ENCODE measurements at places on chromosomes 2 and 18. TPM values are rescaled to one million over a fixed set of nuclear protein-coding genes. Genes with fewer than 3 reads are reported as not detected.

DNA sequence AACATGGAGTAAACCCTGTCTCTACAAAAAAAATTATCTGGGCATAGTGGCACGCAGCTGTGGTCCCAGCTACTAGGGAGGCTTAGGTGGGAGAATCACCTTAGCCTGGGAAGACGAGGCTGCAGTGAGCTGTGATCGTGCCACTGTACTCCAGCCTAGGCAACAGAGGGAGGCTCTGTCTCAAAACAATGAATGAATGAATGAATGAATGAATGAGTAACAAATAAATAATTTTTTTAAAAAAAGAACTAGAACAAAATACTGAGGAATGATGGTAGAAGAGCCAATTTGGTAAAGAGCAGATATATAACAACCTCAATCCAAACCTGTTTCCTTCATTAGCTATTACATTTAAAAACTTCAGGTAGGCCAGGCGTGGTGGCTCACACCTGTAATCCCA, 60.1 kb downstream of the STRN start:
- DNase-seq: no peak

SLC11A1 gene
- total RNA-seq: 19.3 TPM

SCG2 gene
- 1.2 TPM for total RNA-seq

SPDYA gene
- total RNA-seq: not detected

DNA sequence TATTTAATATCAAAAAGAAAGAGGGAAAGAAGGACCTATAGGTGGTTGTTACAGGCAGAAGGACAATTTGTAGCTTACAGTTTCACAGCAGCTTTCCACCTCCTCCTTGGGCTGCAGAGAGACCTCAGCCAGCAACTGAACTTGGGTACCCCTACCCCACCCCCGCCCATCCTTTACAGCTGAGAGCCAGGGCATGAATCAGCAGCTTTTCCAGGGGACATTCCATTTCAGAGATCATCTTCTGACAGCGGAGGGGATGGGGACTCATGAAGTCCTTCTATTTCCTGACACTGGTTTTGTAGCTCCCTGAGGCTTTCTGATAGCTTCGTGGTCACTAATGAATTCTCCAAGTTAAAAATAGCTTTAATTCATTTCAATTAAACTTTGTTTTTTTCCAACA, 96.4 kb downstream of the ITGB1BP1 start:
- no peak for DNase-seq

DNA sequence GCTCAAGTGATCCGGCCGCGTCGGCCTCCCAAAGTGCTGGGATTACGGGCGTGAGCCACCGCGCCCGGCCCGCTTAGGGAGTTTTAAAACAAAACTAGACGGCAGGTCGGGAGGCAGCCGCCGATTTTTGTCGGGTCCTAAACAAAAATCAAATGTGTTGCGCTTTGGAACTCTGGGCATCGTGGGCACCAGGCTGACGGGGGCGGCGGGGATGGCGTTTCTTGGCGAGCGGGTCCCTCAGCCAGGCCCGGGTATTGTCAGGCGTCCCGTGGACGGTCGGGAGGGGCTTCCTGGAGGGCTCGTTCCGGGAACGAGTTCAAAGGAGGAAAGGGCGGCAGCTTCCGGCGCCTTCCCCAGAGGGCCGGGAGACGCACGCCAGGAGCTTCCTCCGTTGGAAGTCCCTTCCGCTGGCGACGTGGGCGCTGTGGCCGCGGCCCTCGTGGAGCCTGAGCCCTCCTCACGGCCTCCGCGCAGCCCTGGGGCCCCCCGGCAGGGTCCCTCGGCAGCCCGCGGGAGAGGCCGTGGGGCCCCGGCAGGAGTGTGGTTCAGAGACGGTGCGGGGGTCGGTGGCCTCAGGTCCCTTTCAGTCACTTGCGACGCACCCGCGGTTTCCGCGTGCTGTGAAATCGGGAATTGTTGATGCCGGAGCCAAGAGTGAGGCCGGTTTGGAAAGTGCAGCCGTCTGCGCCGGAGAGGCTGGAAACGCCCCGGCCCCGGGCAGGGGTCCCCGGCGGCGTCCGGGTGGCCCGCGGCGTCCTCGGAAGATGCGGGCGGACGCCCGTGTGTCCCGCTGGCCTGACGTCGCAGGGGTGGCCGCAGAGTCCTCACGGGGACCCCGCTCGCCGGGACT, 59.3 kb downstream of the EMILIN2 start:
- peak; percentile 86 for DNase-seq

FOXI3 gene
- not detected for total RNA-seq

DNA sequence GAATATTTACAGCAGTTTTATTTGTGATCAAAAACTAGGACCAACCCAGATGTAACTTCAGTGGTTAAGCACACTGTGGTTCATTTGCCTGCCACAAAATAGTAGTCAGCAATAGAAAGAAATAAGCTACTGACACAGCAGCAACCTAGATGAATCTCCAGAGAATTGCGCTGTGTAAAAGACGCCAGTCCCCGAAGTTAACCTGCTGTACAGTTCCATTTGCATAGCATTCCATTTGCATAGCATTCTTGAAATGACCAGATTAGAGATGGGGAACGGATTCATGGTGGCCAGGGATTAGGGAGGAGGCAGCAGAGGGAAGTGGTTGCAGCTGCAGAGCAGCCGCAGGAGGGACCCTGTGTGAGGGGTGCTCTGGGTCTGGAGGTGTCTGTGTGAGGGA, 39.3 kb upstream of the NFATC1 start:
- DNase-seq: no peak

DNA sequence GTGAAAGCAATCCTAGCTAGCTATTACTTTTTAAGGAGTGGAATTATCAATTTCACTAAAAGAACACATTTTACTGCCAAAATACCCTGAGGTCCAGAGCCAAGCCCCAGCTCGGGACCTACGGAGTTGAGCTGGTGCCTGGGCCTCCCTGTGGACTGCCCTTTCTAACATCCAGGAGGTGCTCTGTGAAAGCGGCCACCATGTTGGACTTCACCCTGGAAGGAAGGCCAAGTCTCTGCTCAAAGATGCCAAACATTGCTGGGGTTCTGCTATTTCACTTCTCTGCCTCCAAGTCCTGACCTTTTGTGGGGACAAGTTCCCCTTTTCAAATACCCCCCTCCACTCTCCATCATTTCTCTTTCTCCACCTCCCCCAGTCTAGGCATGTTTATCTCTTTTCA, 498.7 kb upstream of the RAB6C start:
- DNase-seq: no peak

STAT4 gene
- total RNA-seq: 6.6 TPM

DNA sequence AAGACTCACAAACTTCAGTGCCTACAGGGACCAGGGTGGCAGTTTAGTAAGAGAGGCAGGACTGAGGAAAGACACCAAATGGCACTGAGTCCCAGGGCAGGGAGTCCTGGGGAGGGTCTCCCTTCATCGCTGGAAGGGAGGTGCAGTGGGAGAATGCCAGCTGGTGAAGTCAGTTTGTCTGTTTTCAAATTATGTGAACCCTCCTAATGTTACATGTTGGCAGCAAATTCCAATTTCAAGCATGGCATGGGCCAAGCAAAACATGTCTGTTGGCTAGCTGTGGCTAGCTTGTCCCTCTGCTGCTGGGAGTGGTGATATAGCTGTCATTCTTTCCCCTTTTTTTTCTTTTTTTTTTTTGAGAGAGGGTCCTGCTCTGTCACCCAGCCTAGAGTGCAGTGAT, 55.9 kb upstream of the HAAO start:
- no peak for DNase-seq
